Activated CD4-positive, alpha-beta memory T cell treated with anti-CD3 and anti-CD28 coated beads, Interleukin-2, amount 10 ng/mL, durations not matched to agents 7 days and 5 days (primary cell): ENCODE measurements at places on chromosomes 12 and 14. TPM values are rescaled to one million over a fixed set of nuclear protein-coding genes. Genes with fewer than 3 reads are reported as not detected.

Gene NEUROD4
- total RNA-seq = not detected

Gene RASSF9
- total RNA-seq = not detected

Gene FOXN4
- not detected for total RNA-seq

Gene LBHD2
- total RNA-seq = not detected

Gene TAS2R46
- 0.43 TPM for total RNA-seq

Gene TEX52
- total RNA-seq = not detected

Gene CLEC4C
- not detected for total RNA-seq

Gene KRT77
- not detected for total RNA-seq
